ENCODE measurements at places on chromosomes 1 and 21.

DNA sequence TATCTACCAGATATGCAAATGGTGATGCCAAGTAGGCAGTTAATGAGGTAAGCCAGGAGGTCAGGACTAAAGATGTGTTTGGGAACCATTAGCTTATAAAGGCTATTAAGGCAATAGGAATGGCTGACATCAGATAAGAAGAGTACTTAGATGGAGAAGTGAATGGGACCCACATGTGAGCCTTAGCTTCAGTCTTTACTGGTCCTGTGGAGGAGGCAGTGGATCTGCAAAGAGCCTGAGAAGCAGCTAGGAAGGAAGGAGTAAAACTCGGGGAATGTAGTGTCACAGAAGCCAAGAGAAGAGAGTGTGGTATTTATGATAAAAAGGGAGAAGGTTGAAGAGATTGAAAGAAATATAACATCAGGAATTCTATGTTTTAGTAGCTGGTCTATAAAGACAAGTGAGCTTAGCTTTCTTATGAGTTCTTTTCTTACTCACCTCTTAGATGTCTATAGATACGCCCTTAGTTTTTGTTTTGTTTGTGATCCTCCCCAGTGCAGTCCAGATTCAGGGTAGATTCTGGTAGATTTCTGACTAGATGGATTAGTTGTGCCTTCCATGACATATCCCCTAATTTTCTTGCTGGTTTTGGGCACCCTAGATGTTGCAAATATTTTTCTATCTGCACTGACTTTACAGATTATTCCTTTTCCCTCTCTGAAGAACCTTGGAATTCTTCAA lies 39.4 kb downstream of the SLAMF6 start:
- DNase-seq = no peak

DNA sequence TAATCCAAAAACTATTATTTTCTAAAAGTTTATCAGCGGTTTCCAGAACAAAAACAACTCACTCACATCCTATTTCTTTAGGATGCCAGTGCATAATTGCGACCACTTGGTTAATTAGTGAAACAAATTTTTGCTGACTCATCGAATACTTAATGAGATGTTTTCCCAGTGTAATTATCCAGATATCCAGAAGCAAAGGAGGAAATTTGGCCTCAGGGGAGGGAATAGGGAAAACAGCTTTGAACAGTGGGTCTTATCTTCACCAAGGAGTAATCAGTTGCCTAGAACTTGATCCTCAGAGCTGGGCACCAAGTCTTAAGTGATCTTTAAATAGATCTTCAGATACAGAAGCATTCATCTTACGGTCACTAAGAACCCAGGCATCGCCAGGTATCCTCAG lies 24.3 kb downstream of the STYXL2 start:
- DNase-seq = no peak

DNA sequence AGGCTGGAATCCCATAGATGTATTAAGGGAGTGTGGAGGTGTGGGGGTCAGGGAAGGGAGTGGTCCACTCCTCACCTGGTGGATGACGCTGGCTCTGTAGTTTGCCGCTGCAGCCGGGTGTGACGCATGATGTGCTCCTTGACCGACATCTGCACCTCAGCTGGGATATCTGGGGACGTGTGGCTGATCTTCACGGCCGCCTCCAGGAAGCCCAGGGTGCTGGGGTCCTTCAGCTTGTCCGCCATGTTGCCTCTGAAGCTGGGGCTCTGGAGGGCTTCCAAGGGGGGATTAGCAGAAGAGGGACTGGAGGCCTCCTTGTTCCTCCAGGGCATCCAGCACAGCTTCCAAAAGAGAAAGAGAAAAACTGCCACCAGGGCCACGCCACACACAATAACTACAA lies 14.1 kb downstream of the SYT6 start:
- DNase-seq = no peak

- DNase-seq = no peak
These were observed 1208.7 kb downstream of the BRINP3 start for GRCh38 chr1:189269011-189269410.

GRCh38 chr1:204819495-204819894 lies 51.2 kb upstream of the NFASC start:
- DNase-seq = no peak

DNA sequence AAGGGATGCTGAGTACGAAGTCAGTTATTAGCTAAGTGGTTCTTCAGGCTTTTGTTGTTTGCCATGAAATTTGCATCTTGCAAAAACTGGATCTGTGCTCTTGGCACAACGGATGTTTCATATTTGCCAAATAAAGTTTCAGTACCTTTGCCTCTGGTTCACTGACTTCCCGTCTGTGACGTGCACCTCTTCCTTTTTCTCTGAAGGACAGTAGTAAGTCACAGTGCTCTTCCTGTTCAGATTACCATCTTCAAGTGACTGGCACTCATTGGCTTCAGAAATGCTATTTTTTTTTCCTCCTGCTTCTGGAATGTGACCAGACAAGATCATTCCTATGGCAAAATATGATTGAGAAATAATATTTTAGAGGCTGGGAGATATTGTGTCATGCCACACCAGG lies 75.9 kb upstream of the GREM2 start:
- no peak for DNase-seq
